Femur (tissue), 1 donor: ENCODE measurements at places on chromosomes 2 and 18.

GRCh38 chr2:177889818-177890460 is 182.6 kb downstream of the PDE11A start:
- no peak for DNase-seq

DNA sequence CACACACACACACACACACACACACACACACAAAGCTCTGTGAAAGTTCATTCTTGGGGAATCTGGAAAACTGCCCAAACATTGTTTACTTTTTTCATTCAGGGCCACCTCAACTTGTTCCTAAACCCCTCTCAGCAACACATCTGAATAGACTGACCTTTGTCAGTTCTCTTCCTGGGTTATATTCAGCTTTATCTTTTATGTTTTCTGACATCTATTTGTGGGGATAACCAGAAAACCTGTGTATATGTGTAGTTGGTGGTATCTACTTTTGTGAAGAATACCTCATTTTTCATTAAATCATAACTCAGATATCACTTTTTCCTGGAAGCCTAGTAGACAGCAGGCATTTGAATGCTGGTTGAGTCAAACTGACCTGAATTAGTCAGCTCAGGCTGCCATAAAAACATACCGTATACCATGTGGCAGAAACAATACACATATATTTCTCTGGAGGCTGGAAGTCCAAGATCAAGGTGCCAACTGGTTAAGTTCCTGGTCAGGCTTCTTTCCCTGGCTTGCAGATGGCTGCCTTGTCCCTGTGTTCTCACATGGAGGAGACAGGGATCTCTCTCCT is 11.0 kb upstream of the RNF144A start:
- DNase-seq, result no peak

DNA sequence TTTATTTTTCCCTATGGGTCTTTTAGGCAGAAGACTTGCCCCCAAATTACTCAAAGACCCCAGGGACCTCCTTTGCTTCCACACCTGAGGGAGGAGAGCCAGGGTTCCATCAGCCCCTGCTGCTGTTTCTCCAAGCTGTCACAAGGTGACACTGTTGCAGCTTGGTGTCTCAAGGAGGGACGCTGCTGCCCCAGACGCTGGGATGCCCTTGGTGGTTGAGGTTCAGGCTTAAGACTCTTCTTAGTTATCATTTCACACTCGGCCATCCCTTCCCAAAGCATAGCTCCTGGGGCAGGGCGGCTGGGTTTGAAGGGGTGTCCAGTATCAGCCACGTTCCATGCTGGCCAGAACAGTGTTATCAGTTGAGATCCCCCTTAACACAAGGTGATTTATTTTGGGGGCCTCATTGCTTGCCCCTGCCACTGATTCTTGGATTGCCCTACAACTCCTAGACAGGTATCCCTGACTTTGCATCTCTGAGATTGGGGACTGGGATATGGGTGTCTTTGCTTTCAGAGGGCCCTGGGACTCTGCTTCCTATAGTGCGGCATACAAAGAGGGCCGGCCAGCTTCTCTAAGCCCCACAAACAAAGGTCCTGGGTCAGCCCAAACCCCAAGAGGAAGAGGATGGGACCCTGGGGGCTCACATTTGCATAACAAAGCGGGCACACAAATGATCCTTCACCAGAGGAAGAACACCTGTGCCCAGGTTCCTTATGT is 22.7 kb downstream of the GPR55 start:
- DNase-seq, result peak; percentile 46

DNA sequence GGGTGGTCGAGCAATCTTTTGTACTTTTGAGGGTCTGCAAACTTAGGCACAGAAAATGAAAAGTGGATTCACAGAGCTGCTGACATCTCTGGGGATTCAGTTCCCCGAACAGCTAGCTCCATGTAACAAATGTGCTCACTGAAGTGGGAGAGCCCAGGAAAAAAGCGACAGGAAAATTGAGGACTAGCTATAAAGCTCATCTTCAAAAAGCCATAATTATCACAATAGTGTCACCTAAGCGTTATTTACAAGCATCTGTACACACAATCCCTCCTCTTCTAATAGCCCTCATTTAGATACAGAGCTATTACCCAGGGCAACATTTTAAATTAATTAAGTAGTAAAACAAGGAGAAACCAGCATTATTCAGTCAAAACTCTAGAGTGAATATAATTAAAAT is 36.1 kb downstream of the RNF152 start:
- no peak for DNase-seq

- no peak for DNase-seq
These were observed 71.2 kb downstream of the NUP35 start for GRCh38 chr2:183195397-183195796.

GRCh38 chr2:65742977-65743376 is 310.6 kb upstream of the SPRED2 start:
- no peak for DNase-seq

DNA sequence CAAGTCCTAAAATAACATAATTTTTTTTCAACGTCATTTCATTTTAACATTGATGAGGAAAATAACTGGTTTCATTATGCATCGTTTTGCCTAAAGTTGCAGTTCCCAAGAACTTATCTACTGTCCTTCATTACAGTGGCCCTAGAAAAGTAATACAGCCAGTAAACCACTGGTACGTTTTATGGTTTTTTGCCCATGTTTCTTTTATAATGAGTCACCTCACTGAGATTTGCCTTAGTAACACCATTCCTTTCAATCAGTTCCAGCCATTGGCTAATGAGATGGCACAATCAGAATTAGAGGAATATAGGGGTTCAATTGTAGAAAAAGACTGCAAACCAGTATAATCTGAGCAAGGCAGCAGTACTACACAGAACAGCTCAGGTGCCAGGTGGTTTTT is 422.6 kb upstream of the LYPD1 start:
- no peak for DNase-seq

GRCh38 chr2:74425523-74425922 is 4.0 kb downstream of the WDR54 start:
- no peak for DNase-seq

GRCh38 chr2:152406119-152406835 is 71.3 kb downstream of the FMNL2 start:
- no peak for DNase-seq

DNA sequence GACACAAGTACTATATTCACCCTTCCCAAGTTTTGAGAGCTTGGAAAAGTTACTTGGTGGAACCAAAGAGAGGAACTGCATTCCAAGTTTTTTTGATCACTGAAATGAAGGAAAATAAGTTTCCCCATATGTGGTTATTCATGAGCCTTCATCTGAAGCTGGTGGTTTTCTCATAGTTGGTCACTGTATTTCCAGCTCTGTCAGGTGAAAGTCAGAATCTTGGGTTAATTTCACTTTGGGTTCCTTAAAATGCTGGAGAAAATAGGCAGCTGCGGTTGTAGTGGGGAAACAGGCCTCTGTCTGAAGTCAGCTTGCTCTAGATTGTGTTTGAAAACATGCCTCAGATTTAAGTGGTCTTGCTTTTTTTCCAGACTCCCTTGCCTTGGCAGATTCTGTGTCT is 200.5 kb downstream of the HRH4 start:
- DNase-seq, result peak; percentile 42

GRCh38 chr2:143394062-143394461 is 264.8 kb downstream of the ARHGAP15 start:
- no peak for DNase-seq

DNA sequence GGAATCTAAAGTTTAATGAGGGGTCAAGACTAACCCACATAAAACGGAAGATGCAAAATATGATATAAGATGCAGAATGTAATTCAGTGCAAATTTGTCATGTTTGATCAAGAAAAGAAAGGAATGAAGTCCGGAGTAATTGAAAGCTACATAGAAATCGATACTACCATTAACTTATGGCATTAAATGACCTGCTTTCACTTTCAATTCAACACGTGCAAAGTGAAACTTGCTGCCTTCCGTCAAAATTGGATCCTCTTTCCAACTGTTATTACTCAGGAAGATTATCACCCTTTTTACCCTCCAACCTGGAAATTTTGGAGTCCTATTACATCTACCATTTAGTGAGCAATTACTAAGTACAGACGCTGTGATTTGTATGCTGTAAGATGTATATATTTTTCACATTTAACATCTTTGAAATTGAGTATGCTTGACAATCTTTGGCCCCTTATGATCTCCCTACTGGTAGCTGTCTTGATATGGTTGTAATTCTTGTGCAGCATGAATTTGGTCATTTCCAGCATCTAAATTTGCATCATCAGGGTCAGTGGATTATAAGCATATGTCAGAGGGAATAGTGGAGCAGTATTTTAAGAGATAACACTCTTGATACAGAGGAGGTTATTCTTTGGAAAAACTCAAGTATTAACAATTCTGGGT is 18.6 kb downstream of the UNC80 start:
- no peak for DNase-seq

DNA sequence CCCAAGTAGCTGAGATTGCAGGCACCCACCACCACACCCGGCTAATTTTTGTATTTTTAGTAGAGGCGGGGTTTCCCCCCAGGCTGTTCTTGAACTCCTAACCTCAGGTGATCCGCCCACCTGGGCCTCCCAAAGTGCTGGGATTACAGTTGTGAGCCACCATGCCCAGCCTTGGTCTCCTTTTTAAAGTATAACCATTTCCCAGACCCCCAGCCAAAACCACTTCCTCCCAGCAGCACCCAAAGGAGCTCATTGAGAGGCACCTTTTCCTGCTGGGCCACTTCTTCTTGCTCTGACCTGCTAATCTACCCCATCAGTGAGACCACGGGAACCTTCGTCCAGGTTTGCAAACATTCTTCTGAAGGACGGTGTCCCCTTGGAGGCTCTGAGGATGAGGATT is 69.9 kb downstream of the INPP5D start:
- DNase-seq, result no peak

DNA sequence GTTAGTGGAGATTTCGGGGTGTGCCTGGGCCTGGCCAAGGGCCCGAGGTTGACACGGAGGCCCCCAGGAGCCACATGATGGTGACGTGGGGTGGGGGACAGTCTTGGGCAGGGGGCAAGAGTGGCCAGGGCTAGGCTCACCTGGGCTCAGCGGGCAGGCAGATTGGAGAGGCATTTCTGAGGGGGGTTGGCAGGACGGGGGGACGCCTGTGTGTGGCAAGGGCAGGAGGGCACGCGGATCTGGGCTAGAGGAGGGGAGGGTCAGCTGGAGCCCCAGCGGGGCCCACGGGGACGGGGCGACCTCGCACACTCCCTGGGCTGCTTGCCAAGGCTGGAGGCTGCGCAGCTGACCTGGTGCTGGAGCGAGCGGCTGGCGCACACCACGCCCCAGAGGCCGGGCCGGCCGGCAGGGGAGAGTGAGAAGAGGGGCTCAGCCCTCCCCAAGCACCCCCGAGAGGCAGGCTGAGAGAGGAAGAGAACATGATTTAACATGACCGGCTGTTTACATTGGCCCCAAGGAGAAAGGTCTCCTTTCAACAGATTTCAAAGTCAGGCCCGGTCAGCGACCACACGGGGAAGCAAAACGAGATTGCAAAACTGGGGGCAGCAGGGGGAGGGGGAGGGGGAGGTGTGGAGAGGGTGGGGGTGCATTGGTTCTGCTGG is 38.0 kb upstream of the SNED1 start:
- peak; percentile 73 for DNase-seq

DNA sequence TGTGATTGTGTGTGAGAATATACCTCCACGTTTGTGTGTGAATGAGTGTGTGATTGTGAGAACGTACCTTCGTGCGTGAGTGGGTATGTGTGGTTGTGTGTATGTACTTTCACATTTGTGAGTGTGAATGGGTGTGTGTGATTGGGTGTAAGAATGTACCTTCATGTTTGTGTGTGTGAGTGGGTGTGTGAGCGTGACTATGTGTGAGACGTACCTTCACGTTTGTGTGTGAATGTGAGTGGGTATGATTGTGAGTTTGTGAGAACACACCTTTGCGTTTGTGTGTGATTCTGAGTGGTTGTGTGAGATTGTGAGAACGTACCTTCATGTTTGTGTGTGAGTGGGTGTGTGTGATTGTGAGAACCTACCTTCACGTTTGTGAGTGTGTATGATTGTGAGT is 5.8 kb upstream of the ADCY3 start:
- DNase-seq, result no peak

DNA sequence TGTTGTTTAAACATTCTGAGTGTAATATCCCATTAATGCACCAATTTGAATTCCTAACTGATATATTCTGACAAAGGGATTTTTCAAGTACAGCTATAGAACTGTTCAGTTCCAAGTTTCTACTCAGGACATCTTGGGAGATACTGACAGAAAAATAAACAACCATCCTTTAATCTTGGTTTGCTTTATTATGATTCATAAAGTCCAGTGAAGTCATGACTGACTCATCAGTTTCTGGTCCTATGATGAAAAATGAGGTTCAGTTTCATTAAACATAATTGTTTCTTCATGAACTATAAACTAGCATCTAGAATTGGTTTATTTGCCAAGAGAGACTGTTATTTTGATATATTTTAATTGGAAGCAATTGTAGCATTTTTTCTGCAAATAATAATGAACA is 896.2 kb downstream of the CCDC85A start:
- no peak for DNase-seq

- no peak for DNase-seq
These were observed 48.6 kb downstream of the POLE4 start for GRCh38 chr2:75007061-75007460.

- no peak for DNase-seq
These were observed 106.4 kb downstream of the BCL2L11 start for GRCh38 chr2:111226876-111227700.

DNA sequence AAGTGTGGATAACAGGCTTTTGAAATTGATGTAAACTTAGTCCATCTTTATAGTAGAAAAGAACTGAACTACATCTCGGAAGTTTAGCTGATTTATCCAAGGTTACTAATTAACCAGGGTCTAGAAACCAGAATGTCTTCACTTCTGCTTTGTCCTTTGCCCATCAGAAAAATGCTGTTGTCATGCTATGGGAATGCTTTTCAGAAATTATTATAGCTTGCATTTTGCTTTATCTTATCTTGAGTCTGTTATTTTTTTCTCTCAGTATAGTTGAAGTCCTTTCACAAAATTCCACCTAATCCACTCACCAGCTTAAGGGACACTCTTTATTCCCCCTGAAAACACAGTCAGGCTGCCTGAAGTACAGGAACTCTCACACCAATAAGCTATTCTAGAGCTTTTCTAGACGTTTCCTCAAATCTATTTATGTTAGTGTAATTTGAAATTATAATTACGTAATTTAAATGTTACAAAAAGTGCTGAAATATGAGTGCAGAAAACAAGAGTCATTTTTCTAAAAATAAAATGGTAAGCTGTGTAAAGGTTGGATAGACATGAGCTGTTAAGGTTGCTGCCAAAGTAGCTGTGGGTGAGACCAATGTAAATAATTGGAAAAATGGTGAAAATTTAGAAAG is 456.3 kb downstream of the TGIF1 start:
- DNase-seq, result no peak

GRCh38 chr2:101300164-101300563 is 8.3 kb downstream of the RNF149 start:
- no peak for DNase-seq

GRCh38 chr2:43796206-43796605 is 22.4 kb downstream of the DYNC2LI1 start:
- no peak for DNase-seq

DNA sequence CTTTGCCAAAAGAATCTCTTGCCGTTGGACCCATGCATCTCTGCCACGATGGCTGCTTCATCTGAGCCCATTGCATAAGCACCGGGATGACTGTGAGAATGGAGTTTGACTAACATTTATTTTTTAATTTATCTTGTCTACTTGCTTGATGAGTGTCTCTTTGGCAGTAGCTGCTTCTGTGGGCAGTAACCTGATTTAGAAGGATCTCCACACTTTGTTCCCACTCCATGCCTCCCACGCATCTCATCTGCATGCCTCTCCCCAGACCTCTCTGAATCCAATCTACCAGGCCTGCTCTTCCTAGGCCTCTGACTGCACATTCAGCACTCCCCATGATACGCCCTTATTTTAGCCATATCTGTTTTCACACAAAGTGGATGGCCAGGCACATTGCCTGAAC is 23.7 kb upstream of the TMX3 start:
- no peak for DNase-seq

GRCh38 chr2:241976296-241976695 is 106.8 kb downstream of the RTP5 start:
- DNase-seq, result no peak
